ENCODE measurements at places on chromosomes 6 and 20.

- no peak for DNase-seq
These were observed 19.6 kb upstream of the FAM83B start for GRCh38 chr6:54827010-54827409.

DNA sequence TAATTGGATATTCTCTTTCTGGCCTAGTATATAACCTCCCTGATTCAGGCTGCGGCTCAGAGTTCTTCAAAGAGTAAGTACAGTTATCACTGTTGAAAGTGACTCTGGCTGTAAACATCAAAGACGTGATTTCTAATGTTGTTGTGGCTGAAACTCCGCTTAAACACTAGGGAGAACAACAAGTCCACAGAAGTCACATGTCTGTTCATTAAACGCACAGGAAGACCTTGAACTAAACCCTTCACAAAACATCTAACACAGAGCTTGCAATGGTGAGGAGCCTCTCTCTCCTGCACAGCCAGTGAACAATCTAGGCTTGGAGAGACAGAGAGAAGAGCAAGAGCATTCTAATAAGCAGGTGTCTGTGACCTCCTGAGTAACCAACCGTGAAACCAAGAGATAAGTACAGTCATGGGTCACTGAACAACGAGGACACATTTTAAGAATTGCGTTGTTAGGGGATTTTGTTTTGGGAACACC is 249.3 kb downstream of the PRKN start:
- no peak for DNase-seq

- DNase-seq: no peak
These were observed 98.8 kb upstream of the HDGFL1 start for GRCh38 chr6:22470454-22471131.

DNA sequence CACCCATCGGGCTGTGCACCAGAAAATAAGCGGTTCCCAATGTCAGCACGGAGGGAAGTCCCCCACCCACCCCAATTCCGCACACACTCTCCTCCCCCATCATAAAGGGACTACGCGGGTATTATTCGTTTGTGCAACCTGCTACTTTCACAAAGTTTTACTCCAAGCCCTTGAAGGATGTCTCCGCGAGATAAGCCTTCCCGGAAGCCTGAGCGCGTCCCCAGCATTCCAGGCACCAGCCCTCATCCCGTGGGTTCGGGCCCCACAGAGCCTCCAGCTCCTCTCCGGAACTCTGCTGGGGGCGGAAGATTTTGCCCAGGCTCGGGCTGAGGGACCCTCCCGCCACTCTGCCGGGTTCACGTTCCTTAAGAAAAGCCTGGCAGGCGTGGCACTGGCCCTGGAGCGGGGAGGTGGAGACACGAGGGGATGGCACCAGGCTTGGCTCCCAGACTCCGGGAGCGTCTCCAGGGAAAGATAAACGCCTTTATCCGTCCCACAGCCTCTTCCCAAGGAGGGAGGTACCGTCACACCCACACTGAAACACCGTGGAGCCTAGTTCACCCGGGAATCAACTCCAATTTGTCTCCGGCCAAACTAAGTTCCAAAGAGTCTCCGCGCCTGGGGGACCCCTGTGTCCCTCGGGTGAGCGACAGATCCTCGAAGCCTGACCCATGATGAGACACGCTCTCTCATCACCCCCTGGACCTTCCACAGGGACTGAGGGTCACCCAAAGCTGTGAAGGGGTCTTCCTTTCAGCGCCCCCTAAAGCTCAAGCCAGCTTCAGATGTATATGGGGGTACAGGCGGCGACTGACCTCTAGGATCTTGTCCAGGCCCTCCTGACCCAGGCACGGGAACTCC is 934 bp downstream of the KCNK5 start:
- peak; percentile 53 for DNase-seq

DNA sequence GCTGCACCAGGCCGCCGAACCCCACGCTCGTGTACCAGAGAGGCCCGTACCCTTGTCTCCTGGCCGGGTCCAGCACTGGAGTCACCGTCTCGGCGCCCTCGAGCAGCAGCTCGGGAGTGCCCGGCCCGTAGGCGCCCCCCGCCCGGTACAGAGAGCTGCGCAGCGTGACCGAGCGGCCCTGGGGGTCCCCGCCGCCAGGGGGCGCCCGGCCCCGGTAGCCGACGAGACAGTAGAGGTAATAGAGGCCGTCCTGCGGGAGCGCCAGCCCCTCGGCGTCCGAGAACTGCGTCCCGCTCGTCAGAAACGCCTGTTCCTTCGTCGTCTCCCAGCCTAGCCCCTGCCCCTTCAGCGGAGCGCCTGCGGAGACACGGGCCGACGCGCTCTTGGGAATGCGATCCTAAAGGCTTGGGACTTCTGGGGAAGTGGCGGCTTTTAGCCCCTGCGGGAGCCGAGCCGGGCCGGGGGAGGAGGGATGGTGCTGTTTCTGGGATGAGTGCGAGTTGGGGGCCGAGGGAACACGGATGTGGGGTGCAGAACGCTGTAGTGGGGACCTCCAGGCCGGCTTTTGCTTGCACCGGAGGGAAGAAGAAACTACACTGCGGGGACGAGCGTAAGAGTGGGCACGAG is 1.3 kb downstream of the LTB start:
- DNase-seq: peak; percentile 89

DNA sequence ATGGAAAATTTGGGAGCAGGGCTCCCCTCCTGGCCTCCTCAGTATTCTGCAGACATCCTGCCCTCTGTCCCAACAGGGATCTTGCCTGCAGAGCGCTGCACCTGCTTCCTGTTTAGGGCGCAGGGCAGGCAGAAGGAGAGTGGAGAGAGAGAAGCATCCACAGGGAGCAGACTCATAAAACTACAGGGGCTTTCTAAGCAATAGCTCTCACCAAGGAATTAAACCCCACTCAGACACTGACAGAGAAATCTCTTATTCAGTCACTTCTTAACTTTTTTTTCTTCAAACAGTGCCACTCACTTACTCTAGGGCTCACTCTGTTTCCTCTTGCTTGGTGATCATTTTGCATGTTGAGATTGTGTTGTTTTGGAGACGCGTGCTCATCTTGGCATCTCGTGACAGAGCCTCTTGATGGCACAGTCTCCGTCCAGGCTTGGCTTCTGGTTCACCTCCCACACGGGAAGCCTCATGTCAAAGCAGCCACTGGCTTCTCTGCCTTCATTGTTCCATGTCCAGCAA is 153.1 kb upstream of the INSM1 start:
- no peak for DNase-seq

DNA sequence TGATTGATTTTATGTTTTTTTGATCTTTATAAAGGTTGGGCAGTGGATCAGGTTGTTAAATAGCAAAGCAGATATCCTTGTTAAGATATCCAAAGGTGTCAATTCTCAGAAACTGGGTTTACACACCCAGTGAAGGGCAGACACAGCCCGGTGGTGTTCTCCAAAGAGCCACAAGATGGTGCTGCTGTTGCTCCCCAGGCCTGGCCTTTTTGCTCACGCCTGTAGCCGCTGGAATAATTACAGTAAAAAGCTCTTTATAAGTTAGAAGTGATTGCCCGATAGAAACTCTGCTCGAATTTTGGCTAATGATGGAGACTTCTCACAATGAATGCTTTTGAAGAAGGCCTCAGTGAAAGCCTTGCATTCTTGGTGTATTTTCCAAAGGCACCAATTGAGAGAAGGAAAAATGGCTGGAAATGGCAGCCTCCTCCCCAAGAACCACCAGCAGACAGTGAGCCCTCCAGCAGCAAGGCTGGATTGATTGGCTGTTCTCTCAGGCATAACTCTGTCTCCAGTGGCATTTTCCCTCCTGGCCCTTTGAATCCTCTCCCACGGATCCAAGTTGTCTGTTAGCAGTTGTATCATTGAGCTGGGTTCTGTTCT is 120.5 kb upstream of the CHD6 start:
- no peak for DNase-seq

DNA sequence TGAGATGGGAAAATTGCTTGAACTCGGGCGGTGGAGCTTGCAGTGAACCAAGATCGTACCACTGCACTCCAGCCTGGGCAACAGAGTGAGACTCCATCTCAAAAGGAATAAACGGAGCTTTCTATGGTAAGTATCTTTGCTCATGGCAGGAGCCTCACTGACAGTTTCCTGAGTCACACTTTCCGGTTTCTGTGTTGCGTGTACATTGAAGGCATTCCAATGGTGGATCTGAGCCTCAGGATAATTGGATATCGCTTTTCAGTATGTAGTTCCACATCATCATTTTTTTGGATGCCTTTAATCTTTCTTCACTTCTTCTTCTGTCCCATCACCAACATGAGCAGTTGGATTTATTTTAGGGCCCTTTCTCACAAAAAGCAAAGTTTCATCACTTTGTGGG is 28.6 kb upstream of the GTSF1L start:
- no peak for DNase-seq

DNA sequence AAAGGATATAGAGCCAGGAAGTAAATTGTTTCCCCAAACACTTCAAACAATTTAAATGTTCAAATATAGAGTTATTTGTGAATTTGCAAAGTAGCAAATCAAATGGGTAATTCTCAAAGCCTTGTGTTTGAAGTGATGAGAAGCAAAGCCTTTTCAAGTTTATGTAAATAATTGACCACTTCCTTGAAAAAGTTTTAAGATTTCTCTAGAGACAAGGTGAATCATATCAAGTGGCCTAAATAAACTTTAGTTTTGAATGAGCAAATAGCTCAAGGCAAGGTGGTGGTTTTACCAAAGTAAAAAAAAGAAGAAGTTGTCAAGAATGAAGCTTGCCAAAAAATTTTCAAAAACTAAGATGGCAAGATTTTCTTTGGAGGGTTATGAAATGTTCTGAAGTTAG is 42.6 kb upstream of the IFNGR1 start:
- no peak for DNase-seq

GRCh38 chr6:2109796-2110195 is 135.6 kb downstream of the GMDS start:
- DNase-seq: no peak

- no peak for DNase-seq
These were observed 872.9 kb upstream of the GJE1 start for GRCh38 chr6:141259807-141260206.

DNA sequence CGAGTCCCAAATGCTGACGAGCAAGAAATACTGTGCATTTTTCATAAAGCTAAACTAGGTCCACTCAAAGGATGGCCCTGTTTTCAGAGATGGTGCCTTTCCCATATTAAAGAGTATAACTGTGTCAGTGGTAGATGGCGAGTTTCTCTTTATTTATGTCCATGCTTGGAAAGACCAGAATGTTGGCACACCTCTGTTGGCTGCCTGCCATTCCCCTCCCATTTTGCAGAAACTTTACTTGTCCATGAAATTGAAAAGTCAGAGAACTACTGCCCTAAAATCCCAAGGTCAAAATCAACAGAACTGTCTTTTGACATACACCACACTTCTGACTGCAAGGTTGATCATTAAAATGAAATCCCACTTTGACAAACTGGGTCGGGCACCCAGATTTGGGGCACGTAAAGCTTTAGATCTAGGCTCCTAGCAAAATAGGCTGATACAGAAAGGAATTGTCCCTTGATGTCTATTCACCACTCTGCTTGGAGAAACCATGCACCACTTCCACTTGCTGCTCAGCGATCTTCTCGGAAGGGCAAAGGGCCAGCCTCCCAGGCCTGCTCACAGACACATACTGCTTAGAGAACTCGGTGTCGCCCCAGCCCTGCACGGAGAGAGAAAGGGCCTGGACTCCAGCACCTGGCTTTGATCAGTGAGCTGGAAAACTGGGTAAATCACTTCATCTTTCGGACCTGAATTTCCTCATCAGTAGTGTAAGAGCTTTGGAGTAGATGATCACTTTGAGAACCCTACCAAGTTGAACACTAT is 130.0 kb downstream of the AGPAT4 start:
- DNase-seq: no peak

DNA sequence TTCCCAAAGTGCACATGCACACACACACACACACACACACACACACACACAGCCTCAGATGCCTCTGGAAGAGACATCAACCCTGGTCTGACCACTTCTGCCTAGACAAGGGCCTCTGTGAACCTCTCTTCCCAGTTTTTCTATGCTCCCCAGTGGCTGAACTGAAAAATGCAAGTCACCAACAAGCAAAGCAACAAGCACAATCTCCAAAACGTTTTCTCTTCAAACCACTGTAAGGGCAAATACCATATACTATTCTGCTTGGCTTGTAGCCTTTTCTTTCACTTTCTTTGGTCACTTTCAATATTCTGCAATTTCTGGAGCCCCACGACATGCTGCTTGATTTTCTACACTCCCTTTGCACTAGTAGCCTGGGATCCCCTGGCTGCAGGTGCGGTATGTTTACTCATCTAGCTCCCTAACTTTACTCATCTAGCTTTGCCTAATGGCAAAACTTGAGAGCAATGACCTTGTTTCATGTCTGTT is 121.4 kb upstream of the DST start:
- no peak for DNase-seq

- no peak for DNase-seq
These were observed 169.3 kb upstream of the JARID2 start for GRCh38 chr6:15076565-15076964.

DNA sequence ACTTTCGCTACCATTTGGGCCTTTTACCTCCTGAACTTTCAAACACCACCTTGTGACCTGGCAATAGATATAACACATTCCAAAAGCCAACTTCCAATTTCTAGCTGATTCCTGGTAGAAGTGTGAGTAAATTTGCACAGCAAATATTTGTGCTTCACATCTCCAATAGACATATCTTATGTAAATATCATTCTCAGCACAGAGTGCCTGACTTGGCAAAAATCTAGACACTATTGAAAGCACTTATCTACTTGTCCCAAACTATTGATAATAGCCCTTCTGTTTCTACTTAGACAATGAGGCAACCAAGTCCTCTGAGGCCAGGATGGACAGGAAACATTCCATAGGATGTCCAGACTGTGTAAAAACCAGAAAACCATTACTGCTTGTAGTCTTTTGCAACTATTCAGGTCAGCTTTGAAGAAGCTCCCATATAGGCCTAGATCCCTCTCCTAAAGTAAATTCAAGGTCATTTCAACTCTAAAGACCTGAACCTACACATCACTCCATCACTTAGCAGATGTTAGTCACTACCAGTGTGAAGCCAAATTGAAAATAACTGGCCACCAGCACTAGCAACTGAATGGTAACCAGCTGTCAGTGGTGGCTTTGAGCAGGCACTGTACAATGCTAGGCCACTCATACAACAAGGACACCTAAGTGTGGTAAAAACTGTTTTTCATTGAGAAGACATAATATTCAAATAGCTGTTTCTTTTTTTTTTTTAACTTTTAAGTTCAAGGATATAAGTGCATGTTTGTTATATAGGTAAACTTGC is 95.3 kb upstream of the RSPO3 start:
- DNase-seq: no peak

- peak; percentile 45 for DNase-seq
These were observed 24.1 kb upstream of the ROS1 start for GRCh38 chr6:117449549-117450439.

DNA sequence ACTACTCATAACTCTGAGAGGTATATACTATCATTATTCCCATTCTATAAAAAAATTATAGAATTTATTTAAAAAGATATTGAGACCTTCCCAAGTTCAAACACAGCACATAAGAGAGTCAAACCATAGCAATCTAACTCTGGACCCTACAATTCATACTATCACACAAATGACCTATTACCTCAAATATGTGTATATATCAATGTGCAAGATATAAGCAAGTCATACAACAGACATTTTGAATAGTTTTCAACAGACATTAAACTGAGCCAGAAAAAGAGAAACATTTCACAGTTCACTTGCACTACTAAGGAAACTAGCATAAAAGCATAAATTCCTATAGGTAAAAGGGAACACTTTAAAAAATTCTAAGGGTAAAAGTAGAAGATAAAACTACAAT is 11.7 kb downstream of the PHIP start:
- DNase-seq: no peak
